ENCODE measurements at places on chromosomes 6 and 20.

GRCh38 chr6:20341564-20341963 is 60.1 kb upstream of the E2F3 start:
- DNase-seq = no peak

- no peak for DNase-seq
These were observed 8.3 kb downstream of the SEMG2 start for GRCh38 chr20:45229264-45230056.

DNA sequence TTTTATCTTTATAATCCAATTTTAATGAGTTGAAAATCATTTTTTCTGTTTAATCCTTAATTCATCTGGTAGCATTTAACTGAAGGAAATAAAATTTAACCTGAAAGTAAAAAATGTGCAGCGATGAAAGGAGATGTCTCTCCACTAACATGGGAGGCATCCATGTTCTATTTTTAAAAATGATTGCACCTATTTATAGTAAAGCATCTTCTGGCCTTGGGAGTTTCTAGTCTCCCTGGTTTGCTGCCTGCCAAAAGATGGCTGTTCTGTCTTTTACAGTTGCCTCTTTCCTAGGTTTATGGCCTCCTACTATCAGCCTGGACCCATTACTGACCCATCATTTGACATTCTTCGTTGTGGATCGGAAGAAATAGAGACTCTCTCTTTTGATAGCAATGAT is 143.0 kb downstream of the B3GAT2 start:
- no peak for DNase-seq

GRCh38 chr6:21601932-21602390 is 8.4 kb downstream of the SOX4 start:
- DNase-seq = no peak

- no peak for DNase-seq
These were observed 53.7 kb downstream of the TOP1 start for GRCh38 chr20:41082306-41082705.

DNA sequence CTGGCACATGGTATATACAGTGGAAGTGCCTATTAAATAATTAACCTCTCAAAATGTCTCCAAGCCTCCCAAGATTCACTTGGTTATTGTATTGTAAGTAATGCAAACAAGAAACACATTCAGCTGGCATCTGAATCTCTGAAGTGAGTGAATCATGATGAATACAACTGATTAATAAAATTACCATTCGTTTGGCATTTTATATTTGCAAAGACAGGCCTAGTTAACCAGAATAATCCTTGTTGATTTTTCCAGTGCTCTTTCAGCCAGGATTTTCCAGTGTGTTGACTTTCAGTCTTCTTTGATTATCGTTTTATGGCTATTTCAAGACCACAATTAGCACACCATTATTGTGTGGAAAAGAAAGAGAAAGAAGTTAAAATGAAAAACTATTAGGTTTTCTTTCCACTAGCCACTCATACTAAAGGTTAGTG is 20.3 kb downstream of the SLC22A2 start:
- peak; percentile 48 for DNase-seq

- no peak for DNase-seq
These were observed 103.6 kb upstream of the NXT1 start for GRCh38 chr20:23246717-23247664.

- DNase-seq = no peak
These were observed 3.9 kb upstream of the PHACTR3 start for GRCh38 chr20:59600472-59600871.

- DNase-seq = no peak
These were observed 155.4 kb downstream of the RFPL4B start for GRCh38 chr6:112502351-112503090.

- no peak for DNase-seq
These were observed 24.8 kb downstream of the EPB41L1 start for GRCh38 chr20:36179170-36179945.

GRCh38 chr6:36578030-36578429 is 16.1 kb upstream of the SRSF3 start:
- DNase-seq = no peak

- DNase-seq = no peak
These were observed 59.6 kb downstream of the TIAM2 start for GRCh38 chr6:155054491-155055250.

GRCh38 chr6:144156991-144157390 is 6.7 kb downstream of the STX11 start:
- no peak for DNase-seq

DNA sequence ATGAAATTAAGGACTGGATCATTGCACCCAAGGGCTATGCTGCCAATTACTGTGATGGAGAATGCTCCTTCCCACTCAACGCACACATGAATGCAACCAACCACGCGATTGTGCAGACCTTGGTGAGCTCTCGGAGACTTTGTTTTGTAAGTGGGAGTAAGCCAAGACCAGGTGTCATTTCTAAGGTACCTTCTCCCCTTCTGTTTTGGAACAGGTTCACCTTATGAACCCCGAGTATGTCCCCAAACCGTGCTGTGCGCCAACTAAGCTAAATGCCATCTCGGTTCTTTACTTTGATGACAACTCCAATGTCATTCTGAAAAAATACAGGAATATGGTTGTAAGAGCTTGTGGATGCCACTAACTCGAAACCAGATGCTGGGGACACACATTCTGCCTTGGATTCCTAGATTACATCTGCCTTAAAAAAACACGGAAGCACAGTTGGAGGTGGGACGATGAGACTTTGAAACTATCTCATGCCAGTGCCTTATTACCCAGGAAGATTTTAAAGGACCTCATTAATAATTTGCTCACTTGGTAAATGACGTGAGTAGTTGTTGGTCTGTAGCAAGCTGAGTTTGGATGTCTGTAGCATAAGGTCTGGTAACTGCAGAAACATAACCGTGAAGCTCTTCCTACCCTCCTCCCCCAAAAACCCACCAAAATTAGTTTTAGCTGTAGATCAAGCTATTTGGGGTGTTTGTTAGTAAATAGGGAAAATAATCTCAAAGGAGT is 30.4 kb downstream of the TXNDC5 start:
- no peak for DNase-seq

DNA sequence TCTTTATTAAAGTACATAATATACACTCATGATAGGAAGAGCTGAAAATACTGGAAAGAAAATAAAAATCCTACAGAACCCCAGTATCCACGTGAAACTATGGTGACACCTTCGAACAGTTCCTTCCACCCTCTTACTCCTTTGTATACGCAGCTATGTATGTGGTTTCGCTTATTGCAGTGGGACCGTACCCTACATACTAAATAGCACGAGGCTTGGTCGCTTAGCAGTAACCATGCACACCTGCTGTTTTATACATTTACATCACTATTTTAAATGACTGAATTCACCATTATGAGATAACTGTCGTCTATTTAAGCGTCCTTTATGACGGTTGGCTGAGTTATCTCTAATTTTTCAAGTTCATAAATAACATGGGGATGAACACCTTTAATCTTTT is 400.1 kb downstream of the CDH4 start:
- no peak for DNase-seq

DNA sequence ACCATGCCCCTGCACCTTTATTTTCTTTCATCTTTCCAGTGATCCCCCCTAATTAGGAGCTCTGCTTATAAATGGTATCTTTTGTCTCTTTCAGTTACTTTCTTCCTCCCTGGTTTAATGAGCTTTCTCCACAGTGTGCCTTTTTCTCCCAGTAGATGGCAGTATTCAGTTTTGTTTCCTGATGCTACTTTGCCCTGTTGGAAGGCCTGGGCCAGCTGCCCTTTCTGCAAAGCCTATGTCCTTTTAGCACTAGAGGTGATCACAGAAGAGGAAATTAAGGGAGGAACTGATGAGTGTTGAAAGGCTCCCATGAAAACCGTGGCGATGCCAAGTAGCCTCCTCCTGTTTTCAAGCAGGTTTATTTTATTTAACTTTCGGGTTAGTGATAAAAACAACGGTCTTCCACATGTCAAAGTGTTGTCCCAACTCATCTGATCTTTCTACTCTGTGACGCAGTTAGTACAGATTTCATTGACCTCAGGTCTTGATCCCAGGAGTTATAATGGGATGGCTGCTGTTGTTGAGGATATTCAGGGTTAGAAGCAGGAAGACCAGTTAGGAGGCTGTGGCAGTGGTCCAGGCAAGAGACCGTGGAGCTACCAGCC is 184.2 kb upstream of the BMP2 start:
- peak; percentile 49 for DNase-seq

DNA sequence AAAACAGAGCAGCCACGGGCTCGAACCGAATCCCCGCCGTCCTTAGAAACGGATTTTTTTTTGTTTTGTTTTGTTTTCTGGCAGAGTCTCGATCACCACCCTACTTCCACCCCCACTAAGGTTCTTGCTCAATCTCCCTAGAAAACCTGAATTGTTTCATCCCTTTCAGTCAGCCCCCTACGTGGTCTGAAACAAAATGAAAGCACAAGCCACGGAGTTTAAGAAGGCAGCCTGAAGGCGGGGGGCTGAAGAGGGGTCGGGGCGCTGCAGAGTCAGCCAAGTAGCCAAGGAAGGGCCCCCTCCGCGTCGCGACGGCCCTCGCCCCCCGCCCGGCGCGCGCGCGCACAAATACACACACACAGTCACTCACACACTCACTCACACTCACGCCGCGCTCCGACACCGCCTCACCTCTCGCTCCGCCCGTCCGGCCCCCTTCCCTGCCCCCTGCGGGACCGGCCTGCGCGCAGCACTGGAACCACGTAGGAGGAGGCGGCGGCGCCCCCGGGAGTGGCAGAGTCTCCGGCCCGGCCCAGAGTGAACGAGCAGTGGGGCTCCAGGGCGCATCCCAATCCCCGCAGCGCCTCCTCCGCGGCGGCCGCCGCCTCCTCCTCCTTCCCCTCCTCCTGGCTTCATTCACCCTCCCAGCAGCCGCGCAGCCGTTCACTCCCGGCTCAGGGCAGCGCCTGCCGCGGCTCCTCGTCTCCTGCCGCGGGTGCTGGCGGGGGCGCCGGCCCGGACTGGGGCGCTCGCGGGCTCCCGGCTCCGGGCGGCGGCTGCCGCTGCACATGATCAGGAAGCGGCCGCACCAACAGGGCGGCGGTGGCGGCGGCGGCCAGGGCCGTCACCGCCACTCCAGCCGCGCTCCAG is 1.4 kb downstream of the ATXN1 start:
- peak; percentile 65 for DNase-seq

GRCh38 chr6:53725791-53726575 is 60.4 kb upstream of the KLHL31 start:
- peak; percentile 17 for DNase-seq

DNA sequence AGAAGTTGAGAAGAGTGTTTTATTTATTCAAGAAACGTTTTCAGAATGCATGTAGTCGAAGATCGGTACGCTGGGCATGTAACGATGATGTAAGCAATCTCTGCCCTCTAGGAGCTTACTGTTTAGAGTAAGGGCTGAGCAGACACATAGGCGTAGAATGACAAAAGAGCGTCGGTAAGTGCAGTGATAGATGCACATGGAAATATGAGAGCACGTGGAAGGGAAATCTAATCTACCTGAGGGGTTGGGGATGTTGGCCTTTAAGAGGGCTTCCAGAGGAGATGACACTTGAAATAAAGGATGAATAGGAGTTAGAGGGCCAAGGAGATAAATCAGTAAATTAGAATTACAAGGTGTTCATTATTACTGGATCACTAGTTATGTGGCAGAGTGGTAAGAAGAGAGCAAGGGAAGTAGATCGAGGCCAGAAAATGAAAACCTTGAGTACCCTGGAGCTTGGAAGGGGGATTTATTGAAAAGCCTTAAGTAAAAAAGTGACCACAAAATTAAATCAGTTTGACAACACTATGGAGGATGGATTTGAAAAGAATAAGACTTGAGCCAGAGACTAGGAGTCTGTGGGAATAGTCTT is 782 bp downstream of the TRMT11 start:
- DNase-seq = no peak

- DNase-seq = no peak
These were observed 25.9 kb downstream of the MTO1 start for GRCh38 chr6:73487473-73487872.

DNA sequence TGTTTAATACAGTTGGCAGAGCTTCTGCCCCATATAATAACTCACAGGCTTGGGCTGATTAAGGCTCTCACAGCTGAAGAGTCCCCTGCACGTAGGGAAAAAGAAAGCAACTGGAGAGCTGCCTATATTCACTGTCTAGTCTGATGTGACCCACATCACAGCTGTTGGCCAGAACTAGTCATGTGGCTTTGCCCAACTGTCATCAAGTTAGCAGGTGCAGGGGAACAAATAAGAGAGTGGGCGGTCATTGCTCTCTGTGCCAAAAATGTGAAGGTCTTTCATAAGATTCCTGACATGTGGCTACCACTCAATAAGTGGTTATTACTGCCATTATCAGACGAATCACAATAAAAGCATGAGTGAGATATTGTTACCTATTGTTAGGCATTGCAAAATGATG is 665.2 kb downstream of the DOK5 start:
- no peak for DNase-seq

- DNase-seq = no peak
These were observed 34.8 kb upstream of the UST start for GRCh38 chr6:148711833-148712654.

GRCh38 chr6:47414423-47415167 is 63.0 kb upstream of the CD2AP start:
- DNase-seq = peak; percentile 8

- DNase-seq = peak; percentile 80
These were observed 258.1 kb downstream of the UTRN start for GRCh38 chr6:144543006-144543871.

DNA sequence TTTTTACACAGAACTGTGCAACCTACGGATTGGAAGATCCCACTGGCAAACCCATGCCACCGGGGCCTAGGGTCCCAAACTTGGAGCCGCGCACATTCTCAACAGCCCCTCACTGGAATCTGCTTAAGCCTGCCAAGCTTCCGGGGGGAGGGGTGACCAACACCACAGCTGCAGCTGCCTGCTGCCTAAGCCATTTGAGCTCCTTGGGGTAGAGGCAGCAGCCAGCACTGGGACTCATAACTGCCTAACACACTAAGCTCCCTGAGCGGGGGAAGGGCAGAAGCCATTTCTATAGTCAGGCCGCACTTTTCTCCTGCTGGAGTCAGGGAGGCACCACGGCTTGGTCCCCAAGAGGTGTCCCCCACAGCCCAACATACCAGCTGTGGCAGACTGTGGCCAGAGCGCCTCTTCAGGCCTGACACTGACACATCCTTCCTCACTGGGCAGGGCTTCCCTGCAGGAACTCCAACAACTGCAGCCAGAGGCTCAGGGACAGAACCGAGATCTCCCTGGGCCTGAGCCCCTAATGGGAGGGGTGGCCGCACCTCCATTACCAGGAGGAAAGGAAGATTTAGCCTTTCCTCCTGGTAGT is 270.3 kb upstream of the ECI2 start:
- no peak for DNase-seq
